Type B pancreatic cell (in vitro differentiated cells): ENCODE measurements at places on chromosomes 6 and 20. TPM values are rescaled to one million over a fixed set of nuclear protein-coding genes. Genes with fewer than 3 reads are reported as not detected.

- no peak for DNase-seq
- H3K4me1 ChIP-seq = peaks cover 17% of the 10 kb centered on the region
- H3K27ac ChIP-seq = no peak overlapping the region
- no peaks in the 10 kb centered on the region for H3K36me3 ChIP-seq
These were observed 631 bp downstream of the MDGA1 start for GRCh38 chr6:37696841-37697662.

The PCSK2 gene
- total RNA-seq = 46.4 and 61.2 TPM in 2 replicates

The KHDRBS2 gene
- 3.5 and 3.9 TPM in 2 replicates for total RNA-seq

The SDCBP2 gene
- 4.9 and 7.4 TPM in 2 replicates for total RNA-seq

The GRM4 gene
- 2.2 and 4.2 TPM in 2 replicates for total RNA-seq

GRCh38 chr6:160358225-160359119 lies 10.3 kb downstream of the SLC22A3 start:
- H3K36me3 ChIP-seq = no peaks in the 10 kb centered on the region
- H3K27ac ChIP-seq = no peak overlapping the region
- H3K4me3 ChIP-seq = no peak overlapping the region
- H3K4me1 ChIP-seq = no peaks in the 10 kb centered on the region
- no peak for DNase-seq

- H3K36me3 ChIP-seq = peaks cover 4% of the 10 kb centered on the region
- no peaks in the 10 kb centered on the region for H3K4me1 ChIP-seq
- H3K4me3 ChIP-seq = no peak overlapping the region
These were observed 158.6 kb downstream of the RNF144B start for GRCh38 chr6:18545726-18546125.

The RNF39 gene
- total RNA-seq = 1.5 TPM in 2 replicates

The TBXT gene
- 0.85 and 2.0 TPM in 2 replicates for total RNA-seq

GRCh38 chr6:72084992-72085569 lies 198.7 kb downstream of the RIMS1 start:
- no peak overlapping the region for H3K4me3 ChIP-seq
- no peak overlapping the region for H3K27ac ChIP-seq
- no peak for DNase-seq
- H3K27me3 ChIP-seq = peaks cover 5% of the 10 kb centered on the region

The DEFB121 gene
- not detected in 2 replicates for total RNA-seq

- DNase-seq = no peak
- H3K4me3 ChIP-seq = no peak overlapping the region
- H3K27ac ChIP-seq = no peak overlapping the region
- H3K27me3 ChIP-seq = peaks cover 3% of the 10 kb centered on the region
These were observed 449.6 kb downstream of the KIF16B start for GRCh38 chr20:16123623-16124022.
